ENCODE measurements at places on chromosomes 7 and 10.

DNA sequence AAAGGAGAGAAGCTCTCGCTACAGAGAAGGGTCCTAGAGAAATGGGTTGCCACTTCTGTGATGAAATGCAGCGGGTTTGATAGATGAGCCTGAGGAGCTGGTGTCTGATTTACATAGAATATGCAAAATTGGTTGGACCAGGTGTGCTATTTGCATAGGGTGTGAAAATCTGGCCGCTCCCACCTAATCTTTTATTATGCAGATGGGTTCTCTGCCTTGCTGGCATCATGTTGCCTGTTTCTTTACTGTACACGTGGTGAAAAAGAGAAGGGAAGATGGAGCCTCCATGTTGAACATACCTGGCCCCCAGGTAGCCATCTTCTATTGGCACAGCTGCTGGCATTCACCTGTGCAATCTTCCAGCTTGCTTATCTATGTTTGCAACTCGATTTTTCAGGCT is 212.2 kb downstream of the ANKRD7 start:
- DNase-seq, result no peak

- DNase-seq, result no peak
Observed at GRCh38 chr10:119113751-119114732, 10.1 kb downstream of the DENND10 start.

DNA sequence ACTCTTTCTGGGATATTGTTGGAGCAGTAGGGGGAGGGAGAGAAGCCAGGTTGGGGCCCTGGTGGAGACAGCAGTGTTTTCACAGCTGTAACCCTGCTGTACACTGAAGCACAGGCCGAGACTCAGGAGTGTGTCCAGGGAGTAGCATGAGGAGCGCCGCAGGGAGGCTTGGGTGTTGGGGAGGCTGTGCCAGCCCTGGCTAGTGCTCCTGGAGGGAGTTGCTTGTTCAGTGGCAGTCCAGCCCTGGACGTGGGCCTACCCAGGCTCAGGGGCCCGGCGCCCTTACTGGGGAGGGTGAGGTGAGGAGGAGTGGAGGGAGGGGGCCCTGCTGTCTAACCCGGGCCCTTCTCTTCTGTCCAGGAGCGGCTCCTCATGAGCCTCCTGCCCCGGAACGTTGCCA is 35.9 kb downstream of the ADCY1 start:
- no peak for DNase-seq

- DNase-seq, result no peak
Observed at GRCh38 chr10:67156239-67156638, 230.4 kb downstream of the LRRTM3 start.

DNA sequence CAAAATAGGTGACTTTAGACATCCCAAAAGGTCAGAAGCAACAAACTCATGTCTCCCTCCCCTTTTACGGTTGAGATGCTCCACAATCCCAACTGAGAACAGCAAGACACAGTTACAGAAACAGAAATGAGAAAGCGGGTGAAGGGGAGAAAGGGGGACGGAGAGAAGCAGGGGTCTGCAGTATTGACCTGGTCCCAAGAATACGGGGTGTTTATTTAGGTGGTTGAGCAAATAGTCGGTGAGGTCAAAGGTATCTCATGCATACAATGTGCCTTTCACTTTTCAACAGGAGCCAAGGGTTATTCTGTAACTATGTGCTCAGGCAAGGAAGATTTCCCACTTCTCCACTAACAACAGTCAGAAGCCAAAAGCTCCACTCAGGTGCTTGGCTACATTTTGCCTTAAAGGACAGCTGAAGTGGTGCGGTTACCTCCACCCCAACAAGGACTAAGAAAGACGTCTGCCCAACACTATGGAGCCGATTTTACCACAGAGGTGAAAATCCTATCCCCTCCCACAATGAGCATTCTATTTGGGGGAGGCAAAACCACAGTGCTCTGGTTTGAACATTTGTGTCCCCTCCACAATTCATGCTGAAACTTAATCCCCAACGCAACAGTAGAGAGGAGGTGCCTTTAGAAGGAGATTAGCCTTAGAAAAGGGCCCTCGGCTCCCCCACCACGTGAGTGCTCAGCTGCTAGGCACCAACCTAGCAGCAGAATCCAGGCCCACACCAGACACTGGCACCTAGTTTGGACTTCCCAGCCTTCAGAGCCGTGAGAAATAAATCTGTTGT is 77.9 kb downstream of the PARD3 start:
- no peak for DNase-seq

DNA sequence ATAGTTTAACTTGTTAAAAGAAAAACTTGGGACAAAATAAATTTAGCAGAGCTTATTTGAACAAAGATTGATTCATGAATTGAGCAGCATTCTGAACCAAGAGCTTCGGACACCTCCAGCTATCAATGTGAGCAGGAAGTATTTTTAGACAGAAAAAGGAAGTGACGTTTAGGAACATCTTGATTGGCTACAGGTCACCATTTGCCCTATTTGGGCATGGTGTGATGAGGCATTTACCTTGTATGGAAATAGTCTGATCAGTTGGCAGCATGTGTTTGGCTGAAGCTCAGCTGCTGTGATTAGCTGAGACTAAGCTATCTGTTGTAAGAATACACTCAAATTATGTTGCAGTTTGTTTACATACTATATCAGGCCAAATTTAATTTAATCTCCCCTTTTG is 185.1 kb downstream of the ATRNL1 start:
- no peak for DNase-seq

GRCh38 chr10:11631890-11632587 is 20.6 kb upstream of the USP6NL start:
- DNase-seq, result no peak

GRCh38 chr7:67917437-67917755 is 920.8 kb downstream of the TYW1 start:
- no peak for DNase-seq

- no peak for DNase-seq
Observed at GRCh38 chr7:139656387-139656786, 121.4 kb downstream of the HIPK2 start.

GRCh38 chr7:143015926-143016490 is 10.9 kb downstream of the OR9A2 start:
- DNase-seq, result no peak

- DNase-seq, result no peak
Observed at GRCh38 chr7:28013019-28013418, 167.6 kb downstream of the JAZF1 start.

DNA sequence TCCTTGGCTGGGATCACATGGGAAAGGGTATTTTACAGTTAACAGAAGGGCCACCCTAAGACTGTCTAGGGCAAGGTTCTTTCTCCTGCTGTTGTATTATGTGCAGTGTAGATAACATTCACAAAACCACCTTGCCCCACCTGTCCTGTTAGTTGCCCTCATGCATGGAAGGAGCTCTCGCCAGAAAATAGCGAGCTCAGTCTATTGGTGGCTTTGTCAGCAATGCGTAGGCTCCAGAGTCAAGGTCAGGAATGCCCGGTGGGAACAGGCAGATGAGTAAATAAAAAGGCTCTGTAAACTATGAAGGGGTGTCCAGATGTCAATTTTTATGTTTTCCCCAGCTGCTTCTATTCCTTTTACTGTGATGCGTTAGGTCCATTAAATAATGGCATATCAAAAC is 107.1 kb upstream of the WDR11 start:
- no peak for DNase-seq

DNA sequence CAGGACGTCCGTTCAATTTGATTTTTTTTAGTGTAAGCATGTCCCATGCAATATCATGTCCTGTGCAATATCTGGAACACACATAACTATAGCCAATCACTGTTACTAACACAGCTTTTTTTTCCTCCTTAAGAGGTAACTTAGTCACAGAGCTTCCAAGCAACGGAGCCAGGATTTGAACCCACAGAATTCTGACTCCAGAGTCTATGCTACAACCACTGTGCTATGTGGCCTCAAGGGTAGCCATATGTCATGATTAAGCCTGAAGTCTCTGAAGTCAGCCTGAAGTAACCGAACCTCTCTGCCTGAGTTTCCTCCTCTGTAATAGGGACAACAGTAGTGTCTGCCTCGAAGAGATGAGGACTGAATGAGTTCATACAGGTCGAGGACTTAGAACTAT is 42.2 kb upstream of the TCF7L2 start:
- DNase-seq, result no peak

GRCh38 chr10:101106351-101106750 is 24.7 kb upstream of the TLX1 start:
- DNase-seq, result no peak

DNA sequence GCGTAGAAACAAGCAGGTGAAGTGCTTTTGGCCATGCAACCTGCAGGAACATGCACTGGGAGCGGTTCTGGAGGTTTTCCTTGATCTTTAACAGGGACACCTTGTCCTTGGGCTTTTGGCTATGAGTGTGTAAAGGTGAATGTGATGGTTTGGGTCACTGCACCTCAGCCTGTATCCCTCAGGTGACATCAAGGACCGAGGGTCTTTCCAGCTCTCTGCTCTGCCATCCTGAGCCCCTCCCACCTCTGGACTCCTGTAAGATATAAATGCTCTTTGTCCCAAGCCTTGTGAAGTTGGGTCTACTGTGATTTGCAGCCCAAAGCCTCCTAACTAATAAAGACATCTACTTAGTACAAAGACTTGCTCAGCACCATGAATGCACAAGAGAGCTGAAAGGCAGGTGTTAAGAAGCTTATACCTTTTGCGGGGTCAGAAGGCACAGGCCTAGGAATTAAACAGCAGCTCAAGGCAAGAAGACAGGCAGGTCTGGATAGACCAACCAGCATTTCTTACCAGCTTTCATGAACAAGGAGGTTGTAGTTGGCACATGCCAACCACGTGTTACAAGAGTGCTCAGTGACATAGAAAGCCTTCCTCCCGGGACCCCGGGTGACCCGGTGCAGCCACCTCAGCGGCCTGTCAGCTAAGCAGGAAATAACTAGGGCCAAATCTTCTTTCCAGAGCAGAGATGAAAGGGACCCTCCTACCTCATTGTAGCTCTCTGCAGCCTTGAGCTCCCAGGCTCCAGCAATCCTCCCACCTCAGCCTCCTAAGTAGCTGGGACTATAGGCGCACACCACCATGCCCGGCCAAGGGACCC is 89.9 kb downstream of the CARD11 start:
- no peak for DNase-seq

DNA sequence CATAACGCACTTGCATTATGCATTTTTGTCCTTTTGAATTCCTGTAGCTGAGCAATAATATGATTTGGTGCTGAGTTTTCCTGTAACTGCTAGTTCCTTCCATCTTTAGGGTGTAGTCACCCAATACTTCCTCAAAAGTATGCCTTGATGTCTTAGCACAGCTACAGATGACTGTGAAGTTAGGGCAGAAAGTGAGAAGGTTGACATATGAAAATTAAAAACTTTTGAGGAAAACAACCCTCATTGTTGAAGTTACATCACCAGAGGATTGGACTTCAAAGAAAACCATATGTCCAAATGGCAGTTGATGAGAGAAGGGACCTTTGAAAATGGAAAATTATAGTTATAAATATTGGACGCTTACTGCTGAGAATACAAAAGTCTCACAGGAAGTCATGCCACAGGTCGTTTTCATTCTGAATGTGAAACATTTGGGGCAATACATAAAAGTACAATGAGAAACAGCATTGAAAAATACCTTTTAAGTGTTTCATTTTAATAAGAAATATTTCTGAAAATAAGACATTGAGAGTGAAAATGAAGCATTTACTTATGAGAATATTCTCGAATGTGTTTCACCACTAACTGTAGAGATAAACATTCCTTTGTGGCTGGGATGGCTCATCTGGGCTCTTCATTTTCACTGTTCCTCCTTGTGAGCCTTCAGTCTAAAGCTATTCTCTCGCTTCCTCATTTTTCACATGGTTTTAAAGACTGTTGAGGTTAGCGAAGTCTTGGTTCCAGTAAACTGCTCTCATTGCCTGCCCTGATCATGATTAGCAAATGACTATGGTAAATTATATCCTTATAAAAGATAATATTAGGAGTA is 61.4 kb upstream of the NME8 start:
- DNase-seq, result no peak

- no peak for DNase-seq
Observed at GRCh38 chr10:111872591-111872990, 311.0 kb downstream of the GPAM start.

DNA sequence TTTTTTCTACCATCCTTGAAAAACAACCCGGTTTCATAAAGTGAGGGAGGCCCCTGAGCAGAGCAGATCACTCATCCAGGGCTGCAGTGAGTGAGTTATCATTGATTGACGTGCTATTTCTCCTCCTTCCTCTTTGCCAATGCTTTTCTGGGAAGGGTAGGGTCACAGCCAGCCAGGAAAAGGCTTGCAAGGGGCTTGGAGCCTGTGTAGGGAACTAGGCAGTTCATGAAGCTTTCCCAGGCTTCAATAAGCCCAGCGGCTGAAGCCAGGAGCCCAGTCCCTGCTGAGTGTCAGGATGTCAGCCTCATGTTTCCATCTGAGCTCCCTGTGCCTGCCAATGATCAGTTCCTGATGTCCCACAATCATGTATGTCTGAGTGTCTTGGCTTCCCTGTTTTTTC is 584.7 kb downstream of the GALNT17 start:
- DNase-seq, result no peak

GRCh38 chr10:5595994-5596471 is 70.4 kb downstream of the ASB13 start:
- peak; percentile 27 for DNase-seq

DNA sequence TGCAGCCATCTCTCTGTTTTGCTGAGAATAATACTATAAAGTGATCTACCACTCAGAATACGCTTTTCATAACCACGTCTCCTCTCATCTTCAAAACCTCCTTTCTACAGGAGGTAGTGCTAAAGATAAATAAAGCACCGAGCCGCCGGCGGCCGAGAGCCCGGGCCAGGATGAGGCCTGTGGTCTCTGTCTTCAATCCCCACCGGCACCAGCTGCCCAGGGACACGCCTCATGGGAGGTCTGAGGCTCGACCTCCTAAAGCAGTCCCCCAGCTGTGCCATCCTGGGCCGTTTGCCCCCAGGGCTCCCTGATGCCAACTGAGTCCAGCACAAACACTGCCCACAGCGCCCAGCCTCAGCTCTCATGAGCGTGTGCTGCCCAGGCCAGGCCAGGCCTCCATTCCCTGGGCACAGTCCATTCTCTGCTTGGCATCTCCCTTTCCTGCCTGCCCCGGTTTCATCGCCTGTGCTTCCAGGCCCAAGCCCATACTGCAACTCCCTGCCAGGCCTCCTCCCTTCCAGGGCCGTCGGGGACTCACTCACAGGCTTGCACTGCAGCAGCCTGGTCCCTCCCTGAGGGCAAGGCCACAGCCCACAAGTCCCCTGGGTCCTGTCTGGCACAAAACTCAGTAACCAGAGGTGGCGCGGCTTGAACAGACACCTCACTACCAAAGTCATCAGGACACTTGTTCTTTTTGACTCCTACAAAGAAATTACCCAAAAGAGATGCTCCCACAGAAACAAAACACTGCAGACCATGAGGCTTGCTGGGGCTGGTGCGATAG is 2.5 kb downstream of the INTS1 start:
- DNase-seq, result no peak

DNA sequence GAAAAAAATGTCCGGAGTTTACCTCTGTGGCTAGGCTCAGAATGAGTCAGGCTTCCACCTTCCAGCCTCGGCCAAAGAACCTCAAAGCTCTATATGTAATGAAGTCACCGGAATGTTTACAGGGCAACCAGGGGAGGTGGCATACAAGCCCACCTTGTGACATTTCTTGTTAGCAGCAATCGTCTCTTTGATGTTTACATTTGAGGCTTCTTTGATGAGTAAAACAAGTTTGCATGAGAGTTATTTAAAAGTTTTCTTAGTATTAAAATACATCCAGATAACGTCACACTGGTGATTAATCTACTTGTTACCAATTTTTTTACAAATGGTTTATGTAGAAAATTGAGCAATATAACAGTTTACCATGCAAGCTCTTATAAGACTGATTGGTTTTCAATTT is 133.1 kb upstream of the ADAM12 start:
- DNase-seq, result no peak

- no peak for DNase-seq
Observed at GRCh38 chr7:40761762-40762560, 627.2 kb downstream of the SUGCT start.

Measured in skin of body (tissue), 3 donors.